ENCODE measurements at places on chromosomes 2 and 18.

- H3K27ac ChIP-seq = no peak overlapping the region
- no peaks in the 10 kb centered on the region for H3K27me3 ChIP-seq
- no peak for DNase-seq
- no peak overlapping the region for H3K4me3 ChIP-seq
These were observed 440.5 kb upstream of the TCF4 start for GRCh38 chr18:56028514-56028913.

DNA sequence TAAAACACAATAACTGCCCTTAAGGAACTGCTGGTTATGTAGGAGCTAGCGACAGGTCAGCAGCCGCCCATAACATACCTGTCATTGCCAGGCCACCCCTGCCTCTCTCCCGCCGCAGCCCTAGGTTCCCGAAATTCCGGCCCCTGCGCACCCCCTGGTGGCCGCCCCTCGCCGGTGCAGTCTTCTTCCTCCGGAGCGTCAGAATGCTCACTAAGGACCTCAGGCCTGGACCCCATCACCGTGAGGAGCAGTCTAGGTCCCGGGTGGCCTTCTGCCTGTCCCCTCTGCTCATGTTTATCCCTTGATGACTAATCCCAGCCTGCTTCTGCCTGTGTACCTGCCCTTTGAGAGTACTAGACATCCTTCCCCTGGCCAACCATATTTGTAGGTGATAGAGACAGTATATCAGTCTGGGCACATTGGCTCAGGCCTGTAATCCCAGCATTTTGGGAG, 115.7 kb upstream of the SLC1A4 start:
- peak overlapping the region; percentile 53 for H3K4me3 ChIP-seq
- peaks cover 17% of the 10 kb centered on the region for H3K4me1 ChIP-seq
- H3K36me3 ChIP-seq = no peaks in the 10 kb centered on the region
- no peaks in the 10 kb centered on the region for H3K27me3 ChIP-seq

- H3K4me1 ChIP-seq = peaks cover 39% of the 10 kb centered on the region
- no peak within 1 kb of the TSS for H3K27ac ChIP-seq
- H3K27me3 ChIP-seq = no peaks in the 10 kb centered on the region
- H3K4me3 ChIP-seq = peak within 1 kb of the TSS; percentile 50
- DNase-seq = peak; percentile 69
These were observed at the start of gene DCTN1 for GRCh38 chr2:74379851-74380789. TSS of gene DCTN1 (minus strand) at chr2:74380311. CDS start at chr2:74380037, 274 bp downstream.

- H3K27me3 ChIP-seq = no peaks in the 10 kb centered on the region
- no peaks in the 10 kb centered on the region for H3K4me1 ChIP-seq
- no peak for DNase-seq
- H3K4me3 ChIP-seq = no peak overlapping the region
These were observed 16.4 kb upstream of the TXNL4A start for GRCh38 chr18:80004600-80005342.

GRCh38 chr18:63859781-63860475, 27.6 kb upstream of the SERPINB2 start:
- DNase-seq = no peak
- H3K27ac ChIP-seq = no peak overlapping the region
- no peaks in the 10 kb centered on the region for H3K4me1 ChIP-seq

- H3K4me3 ChIP-seq = no peak overlapping the region
- no peaks in the 10 kb centered on the region for H3K27me3 ChIP-seq
- no peak for DNase-seq
- H3K4me1 ChIP-seq = no peaks in the 10 kb centered on the region
These were observed 6.6 kb downstream of the VWA3B start for GRCh38 chr2:98093611-98094010.

GRCh38 chr2:31580321-31581117, at the start of gene SRD5A2:
TSS of gene SRD5A2 (minus strand) at chr2:31580938. CDS start at chr2:31580900, 38 bp downstream.
- H3K4me3 ChIP-seq = no peak within 1 kb of the TSS
- no peaks in the 10 kb centered on the region for H3K4me1 ChIP-seq
- H3K27me3 ChIP-seq = no peaks in the 10 kb centered on the region
- no peak within 1 kb of the TSS for H3K27ac ChIP-seq
- H3K36me3 ChIP-seq = no peaks in the 10 kb centered on the region

DNA sequence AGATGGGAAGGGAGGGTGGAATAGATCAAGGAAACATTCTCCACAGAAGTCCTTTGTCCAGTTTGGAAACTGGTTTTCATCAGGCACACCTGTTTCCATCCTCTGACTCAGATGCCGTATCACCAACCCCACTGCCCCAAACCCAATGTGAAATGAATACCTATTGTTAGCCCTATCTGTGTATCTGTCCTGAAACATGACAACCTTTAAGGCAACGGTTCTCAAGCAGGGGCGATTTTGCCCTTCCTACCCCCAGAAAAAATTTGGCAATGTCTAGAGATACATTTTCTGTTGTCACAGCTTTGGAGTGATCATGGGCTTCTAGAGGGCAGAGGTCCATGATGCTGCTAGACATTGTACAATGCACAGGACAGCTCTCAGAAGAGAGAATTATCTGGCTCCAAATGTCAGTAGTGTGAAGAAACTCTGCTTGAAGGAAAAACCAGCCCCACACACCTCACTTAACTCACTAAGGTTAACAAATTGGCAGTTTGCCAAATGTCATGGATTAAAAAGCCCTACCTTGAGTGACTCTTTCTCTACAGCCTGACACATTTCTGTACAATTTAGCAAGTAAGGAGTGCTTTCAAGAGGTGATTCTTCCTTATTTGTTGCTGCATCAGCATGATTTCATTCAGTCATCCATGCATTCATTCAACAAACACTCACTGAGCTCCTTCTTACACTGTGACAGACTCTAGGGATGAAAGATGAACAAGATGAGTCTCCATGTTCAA, 3.4 kb downstream of the SCTR start:
- H3K4me1 ChIP-seq = no peaks in the 10 kb centered on the region
- H3K27ac ChIP-seq = no peak overlapping the region
- DNase-seq = no peak
- no peak overlapping the region for H3K4me3 ChIP-seq
- H3K27me3 ChIP-seq = no peaks in the 10 kb centered on the region

- H3K27ac ChIP-seq = no peak overlapping the region
- H3K27me3 ChIP-seq = no peaks in the 10 kb centered on the region
These were observed 50.4 kb upstream of the SMIM21 start for GRCh38 chr18:75477900-75478299.

Data from ascending aorta (tissue), 2 donors.